ENCODE measurements at places on chromosomes 13 and 19. TPM values are rescaled to one million over a fixed set of nuclear protein-coding genes. Genes with fewer than 3 reads are reported as not detected.

The ADGRE3 gene
- total RNA-seq = not detected

- no peak for DNase-seq
Observed at GRCh38 chr19:38319421-38320258, at the start of gene KCNK6. Gene KCNK6, plus strand, starts transcription at chr19:38319845. Its CDS starts 106 bp downstream, at chr19:38319951.

GRCh38 chr13:73918691-73919090, 215.5 kb downstream of the KLF12 start:
- no peak for DNase-seq

DNA sequence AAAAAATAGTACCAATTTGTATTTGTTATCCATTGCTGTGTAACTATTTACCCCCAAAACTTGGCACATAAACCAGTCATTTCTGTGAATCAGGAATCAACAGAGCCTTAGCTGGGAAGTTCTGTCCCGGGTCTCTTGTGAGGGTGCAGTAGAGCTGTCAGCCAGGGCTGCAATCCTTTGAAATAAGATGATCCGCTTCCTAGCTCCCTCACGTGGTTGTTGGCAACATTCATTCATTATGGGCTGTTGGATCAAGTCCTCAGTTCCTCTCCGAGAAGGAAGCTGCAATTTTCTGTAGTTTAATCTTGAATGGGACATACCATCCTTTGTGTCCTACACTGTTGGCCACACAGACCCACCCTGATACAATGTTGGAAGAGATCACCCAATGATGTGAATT, 277.2 kb downstream of the SUCLA2 start:
- DNase-seq = no peak
